ENCODE measurements at places on chromosomes 1 and 21.
A peak's percentile ranks its signal among the peaks of the same experiment; 100 is the strongest.

- no peak for DNase-seq
Measured at GRCh38 chr1:32706491-32706890, 3.9 kb upstream of the SYNC start.

GRCh38 chr1:29550119-29550841 lies 314.0 kb downstream of the PTPRU start:
- DNase-seq = no peak

- no peak for DNase-seq
Measured at GRCh38 chr1:194309697-194310096, 1123.3 kb upstream of the B3GALT2 start.

- no peak for DNase-seq
Measured at GRCh38 chr1:156944848-156945247, 24.4 kb downstream of the LRRC71 start.

- no peak for DNase-seq
Measured at GRCh38 chr1:71548398-71548890, 467.6 kb upstream of the ZRANB2 start.

DNA sequence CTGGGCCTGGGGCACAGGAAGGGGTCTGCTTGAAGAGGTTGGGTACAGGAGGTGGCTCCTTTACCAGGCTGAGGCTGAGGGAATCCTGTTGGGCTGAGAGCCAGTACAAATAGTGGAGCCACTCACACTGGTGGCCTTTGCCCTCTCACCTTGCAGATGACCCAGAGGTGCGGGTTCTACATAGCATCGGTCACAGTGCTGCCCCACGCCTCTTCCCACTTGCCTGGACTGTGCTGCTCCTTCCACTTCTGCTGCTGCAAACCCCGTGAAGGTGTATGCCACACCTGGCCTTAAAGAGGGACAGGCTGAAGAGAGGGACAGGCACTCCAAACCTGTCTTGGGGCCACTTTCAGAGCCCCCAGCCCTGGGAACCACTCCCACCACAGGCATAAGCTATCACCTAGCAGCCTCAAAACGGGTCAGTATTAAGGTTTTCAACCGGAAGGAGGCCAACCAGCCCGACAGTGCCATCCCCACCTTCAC lies 1.8 kb upstream of the SLC50A1 start:
- no peak for DNase-seq

GRCh38 chr21:36709030-36709867 lies 10.3 kb downstream of the SIM2 start:
- no peak for DNase-seq

- DNase-seq = no peak
Measured at GRCh38 chr1:163781146-163781545, 459.4 kb downstream of the NUF2 start.

DNA sequence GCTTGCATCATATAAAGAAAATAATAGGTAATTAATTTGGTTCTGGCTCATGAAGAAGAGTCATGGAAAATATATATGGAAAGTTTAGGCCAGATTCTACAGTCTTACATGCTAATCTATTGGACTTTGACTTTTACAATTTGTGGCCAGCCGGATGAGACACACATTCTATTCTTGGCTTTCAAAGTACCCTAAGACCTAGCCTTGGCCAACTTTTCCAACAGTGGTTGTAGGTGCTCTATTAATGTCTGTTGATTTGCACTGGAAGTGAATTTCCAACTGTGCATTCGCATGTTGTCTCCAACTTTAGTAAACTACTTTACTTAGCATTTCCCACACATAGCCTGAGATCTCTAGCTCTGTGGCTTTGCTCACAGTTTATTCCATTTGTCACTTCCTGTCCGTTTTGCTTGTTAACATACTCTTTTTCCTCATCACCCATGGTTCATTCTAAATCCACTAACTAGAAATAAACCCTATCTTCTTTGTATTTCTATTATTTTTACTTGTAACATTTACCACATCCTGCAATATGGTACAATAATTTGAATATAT lies 644.0 kb downstream of the PTPRC start:
- no peak for DNase-seq

DNA sequence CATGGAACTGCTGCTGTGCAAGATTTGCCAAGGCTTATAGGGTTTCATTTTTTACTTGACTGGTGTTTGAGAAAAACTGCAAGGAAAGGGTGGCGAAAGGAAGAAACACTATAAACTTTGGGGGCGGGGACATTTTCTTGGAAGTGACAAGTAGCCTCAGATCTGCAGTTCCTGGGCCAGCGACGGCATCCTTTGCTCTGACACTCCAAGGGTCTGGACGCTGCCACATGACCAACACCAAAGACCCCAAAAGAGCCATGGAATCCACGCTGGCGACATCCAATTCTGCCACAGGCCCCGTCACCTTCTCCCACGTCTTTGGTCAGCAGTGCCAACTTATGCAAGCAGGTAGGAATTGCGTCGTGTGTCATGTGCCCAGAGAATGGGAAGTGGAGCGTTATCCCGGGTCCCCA lies 193.4 kb downstream of the PRDM2 start:
- no peak for DNase-seq

DNA sequence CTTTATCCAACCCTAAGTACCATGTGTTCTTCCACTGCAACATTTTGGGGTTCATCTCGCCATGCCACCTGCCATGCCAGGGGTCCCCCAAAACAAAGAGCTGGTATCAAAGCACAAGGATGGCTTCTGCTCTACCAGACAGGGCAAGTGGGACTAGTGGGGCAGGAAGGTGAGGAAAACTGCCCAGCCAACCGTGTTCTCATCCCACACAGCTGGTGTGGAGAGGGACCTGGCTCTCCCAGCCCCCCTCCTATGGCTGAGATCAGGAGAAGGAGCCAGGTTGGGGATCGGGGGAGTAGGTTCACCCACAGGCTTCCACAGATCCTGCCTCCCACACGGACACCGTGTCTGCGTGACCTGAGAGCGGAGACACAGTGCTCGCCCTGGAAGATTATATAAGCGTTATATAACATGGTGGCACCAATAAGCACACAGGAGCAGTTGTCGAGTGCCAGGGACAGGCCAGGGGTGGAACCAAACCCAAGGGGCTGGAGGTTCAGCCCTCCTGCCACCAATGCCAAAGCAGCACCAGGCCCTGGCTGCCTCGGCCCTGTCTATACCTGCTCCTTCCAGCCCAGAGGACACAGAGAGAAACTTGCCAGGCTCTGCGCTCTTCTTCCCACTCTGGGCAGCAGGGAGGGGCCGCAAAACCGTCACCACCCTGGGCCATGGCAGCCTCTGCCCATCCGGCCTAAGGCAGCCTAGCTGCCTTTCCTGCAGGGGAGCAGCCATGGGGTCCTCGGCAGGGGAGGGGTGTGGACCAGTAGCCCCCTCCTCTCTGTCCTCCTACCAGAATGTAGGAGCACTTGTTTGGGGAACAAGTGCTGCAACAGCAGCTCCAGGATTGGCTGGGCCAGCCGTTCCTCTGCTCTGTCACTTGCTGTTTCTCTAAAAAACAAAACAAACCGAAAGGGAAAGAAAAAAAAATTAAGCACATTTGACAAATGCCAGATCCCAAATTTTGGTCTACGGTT lies 43.5 kb downstream of the CD34 start:
- DNase-seq = no peak

GRCh38 chr21:17466166-17466565 lies 46.7 kb upstream of the CXADR start:
- no peak for DNase-seq

GRCh38 chr1:226763905-226764264 lies 24.8 kb upstream of the ITPKB start:
- DNase-seq = peak; percentile 99

- peak; percentile 80 for DNase-seq
Measured at GRCh38 chr1:43774359-43774758, 67.0 kb downstream of the ST3GAL3 start.

GRCh38 chr1:176733661-176734060 lies 270.7 kb downstream of the PAPPA2 start:
- no peak for DNase-seq

- DNase-seq = peak; percentile 45
Measured at GRCh38 chr21:25561668-25562641, 45.3 kb downstream of the MRPL39 start.

DNA sequence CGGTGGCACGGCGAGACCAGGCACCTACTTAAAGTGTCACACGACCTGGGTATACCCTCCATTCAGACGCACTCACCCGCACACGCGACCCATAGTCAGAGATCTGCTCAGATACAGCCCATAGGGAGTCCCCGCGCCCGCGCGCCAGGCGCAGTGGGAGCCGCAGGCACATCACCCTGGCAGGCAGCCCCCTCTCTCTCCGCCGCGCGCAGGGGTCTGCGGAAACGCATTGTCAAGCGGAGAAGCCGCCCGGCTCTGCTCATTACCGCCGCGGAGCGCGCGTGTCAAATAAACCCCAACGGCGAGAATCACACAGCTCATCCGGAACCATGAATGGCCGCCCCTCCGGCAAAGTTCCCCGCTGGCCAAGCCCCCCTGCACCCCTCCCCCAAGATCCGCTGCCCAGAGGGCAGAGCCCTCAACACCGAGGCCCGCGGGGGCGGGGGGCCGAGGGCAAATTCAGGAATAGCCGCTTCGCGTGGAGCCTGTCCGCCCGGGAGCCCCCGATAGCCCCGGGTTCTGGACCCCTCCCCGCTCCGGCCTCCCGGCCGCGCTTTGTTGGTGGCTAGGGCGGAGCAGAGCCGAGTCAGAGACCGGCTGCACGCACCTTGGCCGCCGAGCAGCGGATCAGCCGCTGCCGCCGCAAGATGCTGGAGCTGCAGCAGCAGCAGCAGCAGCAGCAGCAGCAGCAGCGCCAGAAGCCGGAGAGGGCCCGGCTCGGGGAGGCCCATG lies 522 bp downstream of the LRP8 start:
- DNase-seq = peak; percentile 40

GRCh38 chr1:63042278-63042677 lies 258.3 kb downstream of the ATG4C start:
- DNase-seq = no peak

DNA sequence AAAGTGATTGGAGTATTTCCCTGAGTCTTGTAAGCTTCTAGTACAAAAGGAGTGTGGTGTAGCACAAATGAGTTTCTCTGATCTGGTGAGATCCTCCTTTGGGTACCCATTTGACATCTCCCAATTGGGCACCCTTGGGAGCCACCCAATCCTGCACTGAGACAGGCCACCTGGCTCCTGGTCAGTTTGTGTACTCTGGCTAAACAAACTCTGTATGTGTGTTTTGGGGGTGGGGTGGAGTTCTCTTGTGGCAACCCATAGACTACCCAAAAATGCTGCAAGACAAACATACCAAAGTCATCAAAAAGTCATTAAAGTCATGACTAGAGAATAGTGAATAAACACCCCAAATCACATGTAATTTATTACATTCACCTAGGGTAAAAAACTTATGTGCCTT lies 8.4 kb upstream of the HIVEP3 start:
- DNase-seq = no peak

DNA sequence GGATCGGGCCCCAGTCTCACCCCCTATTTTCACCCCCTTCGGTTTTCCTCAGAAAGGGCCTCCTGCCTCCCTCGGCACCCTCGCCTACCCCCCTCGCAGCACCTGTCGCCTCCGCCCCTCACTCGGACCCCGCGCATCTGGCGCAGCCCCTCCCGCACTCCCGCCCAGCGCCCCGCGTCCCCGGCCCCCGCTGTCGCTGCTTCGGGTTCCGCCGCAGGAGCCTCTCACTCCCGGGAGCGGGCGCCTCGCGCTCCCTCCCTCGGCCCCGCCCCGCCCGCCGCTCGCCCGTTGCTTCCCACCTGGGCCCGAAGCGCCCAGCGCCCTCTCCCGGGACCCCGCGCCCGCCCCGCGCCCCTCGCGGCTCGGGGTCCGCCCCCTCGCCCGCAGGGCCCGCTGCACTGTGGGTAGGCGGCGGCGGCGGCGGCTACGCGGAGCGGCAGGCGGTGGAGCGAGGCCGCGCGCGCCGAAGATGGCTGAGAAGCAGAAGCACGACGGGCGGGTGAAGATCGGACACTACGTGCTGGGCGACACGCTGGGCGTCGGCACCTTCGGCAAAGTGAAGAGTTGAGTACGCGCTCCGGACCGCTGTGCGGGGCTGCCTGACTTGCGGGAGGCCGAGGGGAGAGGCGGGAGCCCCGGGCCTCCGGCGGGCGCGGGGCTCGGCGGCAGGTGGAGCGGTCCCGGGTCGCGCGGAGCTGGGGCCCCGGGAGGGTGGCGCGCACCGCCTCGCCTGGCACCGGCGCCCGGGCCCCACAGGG lies at the start of gene PRKAA2:
TSS of gene PRKAA2 (plus strand) at position 396 of the 758 bp plus-strand sequence. CDS start at position 470, 74 bp downstream.
- DNase-seq = peak; percentile 13

DNA sequence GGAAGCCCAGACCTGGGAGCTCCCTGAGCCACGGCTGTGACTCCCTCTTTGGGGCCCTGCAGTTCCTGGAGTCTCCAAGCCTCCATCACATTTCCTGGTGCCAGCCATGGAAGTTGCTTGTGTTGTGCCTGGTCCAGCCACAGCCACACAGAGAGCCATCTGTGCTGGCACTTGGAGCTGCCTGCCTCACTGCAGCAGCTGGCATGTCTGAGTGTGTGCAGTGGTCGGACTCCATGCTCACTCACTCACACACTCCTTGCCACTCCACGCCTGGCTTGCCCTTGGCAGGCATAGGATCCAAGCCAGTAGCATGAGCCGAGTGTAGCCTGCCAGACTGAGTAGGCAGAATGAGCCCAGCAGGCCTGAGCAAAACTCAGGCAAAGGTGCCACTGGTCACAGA lies 516.3 kb upstream of the BEND5 start:
- no peak for DNase-seq
